ENCODE measurements at places on chromosomes 6 and 20.
A peak's percentile ranks its signal among the peaks of the same experiment; 100 is the strongest.

DNA sequence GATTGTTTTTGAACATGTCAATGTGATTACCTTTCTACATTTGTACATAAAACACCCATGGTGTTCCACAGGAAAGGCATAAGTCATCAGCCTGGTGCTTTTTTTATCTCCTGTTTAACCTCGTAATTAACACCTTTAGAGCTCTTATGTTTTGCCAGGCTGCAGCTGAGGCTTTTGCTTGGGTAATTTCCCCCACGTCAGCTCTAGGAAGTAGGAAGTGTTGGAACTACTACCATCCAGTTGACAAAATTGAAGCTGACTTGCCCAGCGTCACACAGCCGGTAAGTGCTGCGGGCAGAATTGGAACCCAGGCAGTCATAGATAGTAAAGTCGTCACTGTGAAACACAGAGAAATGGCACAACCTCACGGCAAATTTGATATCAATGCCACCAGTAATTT lies 86.6 kb upstream of the BMP2 start:
- no peaks in the 10 kb centered on the region for H3K4me1 ChIP-seq
- no peaks in the 10 kb centered on the region for H3K36me3 ChIP-seq
- no peak for DNase-seq
- H3K4me3 ChIP-seq = no peak overlapping the region

GRCh38 chr6:52420668-52421358 lies 671 bp downstream of the EFHC1 start:
- DNase-seq = no peak
- H3K27ac ChIP-seq = no peak overlapping the region
- H3K4me1 ChIP-seq = peaks cover 19% of the 10 kb centered on the region
- H3K4me3 ChIP-seq = no peak overlapping the region

GRCh38 chr6:107490566-107491137 lies 735 bp downstream of the SOBP start:
- DNase-seq = no peak
- no peaks in the 10 kb centered on the region for H3K36me3 ChIP-seq
- peaks cover 22% of the 10 kb centered on the region for H3K4me1 ChIP-seq
- peak overlapping the region; percentile 77 for H3K4me3 ChIP-seq

- no peaks in the 10 kb centered on the region for H3K4me1 ChIP-seq
- H3K27ac ChIP-seq = no peak overlapping the region
- no peaks in the 10 kb centered on the region for H3K36me3 ChIP-seq
- H3K4me3 ChIP-seq = no peak overlapping the region
Measured at GRCh38 chr6:99219788-99220187, 129.7 kb downstream of the FAXC start.

GRCh38 chr6:19694697-19695096 lies 142.5 kb upstream of the ID4 start:
- no peaks in the 10 kb centered on the region for H3K36me3 ChIP-seq
- peaks cover 27% of the 10 kb centered on the region for H3K27me3 ChIP-seq
- no peak overlapping the region for H3K4me3 ChIP-seq
- H3K27ac ChIP-seq = no peak overlapping the region
- DNase-seq = no peak
- H3K4me1 ChIP-seq = no peaks in the 10 kb centered on the region

GRCh38 chr6:81816380-81816779 lies 63.9 kb upstream of the TENT5A start:
- peaks cover 8% of the 10 kb centered on the region for H3K27me3 ChIP-seq
- no peak overlapping the region for H3K4me3 ChIP-seq
- no peak for DNase-seq
- no peaks in the 10 kb centered on the region for H3K36me3 ChIP-seq
- peaks cover 6% of the 10 kb centered on the region for H3K4me1 ChIP-seq

- peaks cover 3% of the 10 kb centered on the region for H3K27me3 ChIP-seq
- no peaks in the 10 kb centered on the region for H3K36me3 ChIP-seq
- H3K4me3 ChIP-seq = no peak overlapping the region
- DNase-seq = no peak
Measured at GRCh38 chr6:119620846-119621555, 271.4 kb upstream of the MAN1A1 start.

DNA sequence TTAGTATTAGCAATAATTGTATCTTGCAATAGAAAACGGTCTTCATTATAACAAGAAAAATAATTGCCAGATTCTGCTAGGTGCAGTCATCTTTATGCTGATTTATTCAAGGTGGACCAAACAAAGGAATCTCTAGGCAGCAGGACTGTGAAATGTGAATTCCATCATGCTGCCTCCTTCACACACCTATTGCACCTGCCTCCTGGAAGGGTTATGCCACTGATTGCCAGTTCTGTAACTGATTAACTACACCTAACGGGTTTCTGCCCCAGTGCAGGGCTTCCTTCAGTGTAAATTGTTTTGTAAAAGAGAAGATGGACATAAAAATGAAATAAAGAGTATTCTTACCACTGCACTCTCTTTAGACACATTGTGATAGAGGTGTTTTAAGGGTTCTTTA lies 96.1 kb downstream of the FOXO3 start:
- no peaks in the 10 kb centered on the region for H3K27me3 ChIP-seq
- no peak overlapping the region for H3K4me3 ChIP-seq
- no peak for DNase-seq
- H3K4me1 ChIP-seq = peaks cover 4% of the 10 kb centered on the region

- peak; percentile 83 for DNase-seq
- peak overlapping the region; percentile 11 for H3K4me3 ChIP-seq
- peak overlapping the region; percentile 6 for H3K27ac ChIP-seq
- H3K27me3 ChIP-seq = peaks cover 42% of the 10 kb centered on the region
Measured at GRCh38 chr20:2688041-2688591, 4.5 kb upstream of the EBF4 start.

DNA sequence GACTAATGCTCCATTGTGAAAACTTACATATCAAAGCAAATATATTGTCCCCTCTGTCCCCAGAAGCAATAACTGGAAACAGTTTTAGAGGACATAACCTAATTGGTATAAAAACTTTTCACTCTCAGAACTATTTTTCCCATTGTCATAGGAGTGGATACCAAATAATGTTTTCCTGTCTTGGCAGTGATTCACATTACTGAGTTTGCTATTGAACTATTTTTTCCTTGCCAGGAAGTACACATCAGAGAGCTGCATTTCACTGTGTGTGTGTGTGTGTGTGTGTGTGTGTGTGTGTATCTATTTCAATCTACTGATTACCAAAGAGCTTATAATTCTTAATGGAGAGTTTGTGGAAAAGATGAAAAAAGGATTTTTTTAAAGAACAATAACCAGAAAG lies 45.4 kb downstream of the AKAP12 start:
- peak overlapping the region; percentile 4 for H3K4me3 ChIP-seq
- no peak for DNase-seq
- peaks cover 3% of the 10 kb centered on the region for H3K36me3 ChIP-seq
- H3K27ac ChIP-seq = peak overlapping the region; percentile 69
- H3K27me3 ChIP-seq = peaks cover 19% of the 10 kb centered on the region

- no peak within 1 kb of the TSS for H3K4me3 ChIP-seq
- peaks cover 22% of the 10 kb centered on the region for H3K27me3 ChIP-seq
- DNase-seq = no peak
- H3K4me1 ChIP-seq = peaks cover 19% of the 10 kb centered on the region
- peaks cover 5% of the 10 kb centered on the region for H3K36me3 ChIP-seq
Measured at GRCh38 chr6:36023996-36024795, at the start of gene SLC26A8. Gene SLC26A8, minus strand, starts transcription at chr6:36024641. Its CDS starts 4,934 bp downstream, at chr6:36019707.

DNA sequence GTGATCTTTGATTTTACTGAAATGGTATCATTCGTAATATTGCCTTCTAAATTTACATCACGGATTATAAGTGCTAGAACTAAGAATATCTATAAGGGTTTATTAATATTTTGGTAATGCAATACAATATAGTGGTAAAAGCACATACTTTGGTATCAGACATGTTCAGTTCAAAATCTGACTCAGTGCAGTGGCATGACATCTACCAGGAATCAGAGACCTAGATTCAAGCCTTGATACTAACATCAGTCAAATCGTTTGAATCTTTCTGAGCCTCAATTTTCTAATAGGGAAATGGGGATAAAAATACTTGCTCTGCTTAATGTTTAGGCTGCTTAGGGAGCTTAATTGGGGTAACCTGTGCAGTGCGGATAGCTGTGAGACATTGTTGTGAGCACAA lies 488.0 kb downstream of the BCKDHB start:
- no peak for DNase-seq
- no peak overlapping the region for H3K27ac ChIP-seq
- H3K27me3 ChIP-seq = no peaks in the 10 kb centered on the region
- H3K36me3 ChIP-seq = no peaks in the 10 kb centered on the region
- no peak overlapping the region for H3K4me3 ChIP-seq
- H3K4me1 ChIP-seq = no peaks in the 10 kb centered on the region

DNA sequence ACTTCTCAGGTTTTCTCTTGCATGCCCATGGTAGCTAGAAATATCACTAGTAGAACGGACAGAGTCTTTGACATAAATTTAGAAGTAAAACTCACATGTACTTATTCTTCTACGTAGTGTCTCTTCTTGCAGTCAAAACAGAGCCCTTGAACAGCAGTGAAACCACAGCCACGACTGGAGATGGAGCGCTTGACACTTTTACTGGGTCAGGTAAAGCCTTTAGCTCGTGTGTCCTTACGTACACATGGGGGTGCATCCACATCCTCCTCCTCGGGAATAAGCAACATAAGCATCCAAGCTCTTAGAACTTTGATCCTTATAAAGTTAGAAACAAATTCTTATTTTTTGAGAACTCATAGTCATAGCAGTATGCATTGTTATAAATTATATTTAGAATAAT lies 215.3 kb downstream of the EYA4 start:
- DNase-seq = no peak
- H3K36me3 ChIP-seq = no peaks in the 10 kb centered on the region
- H3K4me1 ChIP-seq = no peaks in the 10 kb centered on the region
- no peak overlapping the region for H3K27ac ChIP-seq
- no peaks in the 10 kb centered on the region for H3K27me3 ChIP-seq

- no peak for DNase-seq
- H3K27me3 ChIP-seq = no peaks in the 10 kb centered on the region
- H3K4me1 ChIP-seq = no peaks in the 10 kb centered on the region
- no peaks in the 10 kb centered on the region for H3K36me3 ChIP-seq
Measured at GRCh38 chr20:22623211-22623610, 38.8 kb upstream of the FOXA2 start.

GRCh38 chr6:128554302-128554701 lies 33.9 kb upstream of the PTPRK start:
- H3K36me3 ChIP-seq = no peaks in the 10 kb centered on the region
- no peak for DNase-seq
- no peaks in the 10 kb centered on the region for H3K4me1 ChIP-seq
- no peak overlapping the region for H3K4me3 ChIP-seq

GRCh38 chr6:159213405-159213804 lies 44.2 kb downstream of the FNDC1 start:
- H3K27ac ChIP-seq = no peak overlapping the region
- DNase-seq = no peak
- H3K4me1 ChIP-seq = no peaks in the 10 kb centered on the region
- peaks cover 2% of the 10 kb centered on the region for H3K27me3 ChIP-seq
- no peaks in the 10 kb centered on the region for H3K36me3 ChIP-seq

- no peaks in the 10 kb centered on the region for H3K27me3 ChIP-seq
- peak overlapping the region; percentile 67 for H3K27ac ChIP-seq
- DNase-seq = no peak
Measured at GRCh38 chr6:17673543-17674254, 33.0 kb downstream of the NUP153 start.

- no peaks in the 10 kb centered on the region for H3K36me3 ChIP-seq
- no peak for DNase-seq
- H3K4me3 ChIP-seq = no peak overlapping the region
- H3K4me1 ChIP-seq = no peaks in the 10 kb centered on the region
- no peak overlapping the region for H3K27ac ChIP-seq
- H3K27me3 ChIP-seq = no peaks in the 10 kb centered on the region
Measured at GRCh38 chr6:165725201-165725600, 62.2 kb upstream of the PDE10A start.

- peaks cover 16% of the 10 kb centered on the region for H3K4me1 ChIP-seq
- DNase-seq = no peak
- no peak overlapping the region for H3K4me3 ChIP-seq
- H3K36me3 ChIP-seq = peaks cover 6% of the 10 kb centered on the region
- no peak overlapping the region for H3K27ac ChIP-seq
Measured at GRCh38 chr20:43789593-43789992, 62.8 kb upstream of the GTSF1L start.

DNA sequence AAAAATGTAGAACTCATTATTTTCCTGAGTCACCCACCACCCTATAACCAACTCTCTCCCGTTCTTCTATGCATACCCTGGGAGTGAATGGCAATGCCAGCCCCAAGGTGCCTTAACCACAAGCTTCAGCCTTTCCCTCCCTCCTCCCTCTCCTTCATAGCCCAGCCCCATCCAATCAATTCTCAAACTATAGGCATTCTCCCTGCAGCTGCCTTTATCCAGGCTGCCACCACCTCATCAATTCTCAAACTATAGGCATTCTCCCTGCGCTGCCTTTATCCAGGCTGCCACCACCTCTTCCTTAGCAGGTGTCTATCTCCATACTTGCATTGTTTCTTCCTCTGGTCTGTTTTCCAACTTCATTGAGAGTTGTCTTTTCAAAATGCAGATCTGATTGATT lies 77.1 kb downstream of the PLEKHG1 start:
- peaks cover 2% of the 10 kb centered on the region for H3K27me3 ChIP-seq
- H3K4me3 ChIP-seq = no peak overlapping the region
- DNase-seq = no peak

GRCh38 chr6:47302043-47302442 lies 7.7 kb downstream of the TNFRSF21 start:
- no peak for DNase-seq
- no peak overlapping the region for H3K4me3 ChIP-seq
- H3K36me3 ChIP-seq = no peaks in the 10 kb centered on the region
- peaks cover 3% of the 10 kb centered on the region for H3K4me1 ChIP-seq
- peaks cover 21% of the 10 kb centered on the region for H3K27me3 ChIP-seq
- H3K27ac ChIP-seq = no peak overlapping the region

GRCh38 chr20:3239026-3239866 lies at the start of gene SLC4A11:
Gene SLC4A11, minus strand, starts transcription at chr20:3239190. Its CDS starts 53 bp downstream, at chr20:3239137.
- H3K27ac ChIP-seq = no peak within 1 kb of the TSS
- peaks cover 10% of the 10 kb centered on the region for H3K4me1 ChIP-seq
- DNase-seq = peak; percentile 30
- H3K27me3 ChIP-seq = peaks cover 55% of the 10 kb centered on the region
- peak within 1 kb of the TSS; percentile 81 for H3K4me3 ChIP-seq

GRCh38 chr6:155219299-155219698 lies 44.5 kb upstream of the CLDN20 start:
- peaks cover 9% of the 10 kb centered on the region for H3K4me1 ChIP-seq
- no peak for DNase-seq
- no peaks in the 10 kb centered on the region for H3K36me3 ChIP-seq
- H3K4me3 ChIP-seq = no peak overlapping the region

DNA sequence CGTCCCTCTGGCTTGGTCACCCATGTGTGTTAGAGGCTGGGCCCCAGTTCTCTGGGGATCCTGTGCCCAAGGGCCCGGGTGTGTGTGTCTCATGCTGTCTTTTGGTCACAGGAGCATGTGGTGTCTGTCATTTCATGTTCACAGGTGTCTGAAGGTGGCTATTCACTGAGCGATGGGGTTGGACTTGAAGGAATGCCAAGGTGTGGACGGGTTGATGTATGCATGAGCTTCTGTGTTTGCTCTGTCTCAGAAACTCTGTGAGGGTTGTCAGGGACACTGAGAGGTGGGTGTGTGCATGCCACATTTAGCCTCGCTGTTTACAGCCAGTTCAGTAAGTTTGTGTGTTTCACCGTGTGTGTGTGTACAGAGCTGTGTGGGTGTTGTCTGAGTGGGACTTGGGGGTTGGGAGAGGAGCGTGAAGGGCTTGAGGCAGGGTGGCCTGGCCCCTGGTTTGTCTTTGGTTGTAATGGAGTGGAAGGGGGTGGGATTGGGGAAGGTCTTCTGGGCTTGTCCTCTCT lies 1.2 kb downstream of the DDR1 start:
- peaks cover 20% of the 10 kb centered on the region for H3K27me3 ChIP-seq
- H3K27ac ChIP-seq = no peak overlapping the region
- no peaks in the 10 kb centered on the region for H3K36me3 ChIP-seq
- H3K4me1 ChIP-seq = peaks cover 31% of the 10 kb centered on the region
- no peak for DNase-seq

GRCh38 chr6:14824060-14824459 lies 421.8 kb upstream of the JARID2 start:
- H3K4me1 ChIP-seq = peaks cover 5% of the 10 kb centered on the region
- H3K36me3 ChIP-seq = peaks cover 5% of the 10 kb centered on the region
- no peaks in the 10 kb centered on the region for H3K27me3 ChIP-seq
- H3K27ac ChIP-seq = no peak overlapping the region

Measured in activated CD4-positive, alpha-beta T cell treated with anti-CD3 and anti-CD28 coated beads, Interleukin-2, amount 10 ng/mL, durations not matched to agents 7 days and 5 days (primary cell).